ENCODE measurements at places on chromosomes 13 and 19.
A peak's percentile ranks its signal among the peaks of the same experiment; 100 is the strongest.

DNA sequence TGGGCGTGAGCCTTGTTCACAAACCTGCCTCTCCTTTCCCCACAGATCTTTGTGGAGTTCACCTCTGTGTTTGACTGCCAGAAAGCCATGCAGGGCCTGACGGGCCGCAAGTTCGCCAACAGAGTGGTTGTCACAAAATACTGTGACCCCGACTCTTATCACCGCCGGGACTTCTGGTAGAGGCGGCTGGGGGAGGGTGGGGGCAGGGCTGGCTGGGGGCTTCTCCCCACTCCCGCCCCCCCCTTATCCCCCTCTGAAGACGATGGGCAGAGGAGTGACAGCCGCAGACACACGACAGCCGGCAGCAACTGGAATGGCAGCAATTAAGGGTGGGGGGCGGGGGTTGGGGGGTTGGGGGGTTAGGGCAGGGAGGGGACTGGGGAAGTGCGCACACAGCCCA is 1.1 kb upstream of the EPN1 start:
- DNase-seq, result no peak

DNA sequence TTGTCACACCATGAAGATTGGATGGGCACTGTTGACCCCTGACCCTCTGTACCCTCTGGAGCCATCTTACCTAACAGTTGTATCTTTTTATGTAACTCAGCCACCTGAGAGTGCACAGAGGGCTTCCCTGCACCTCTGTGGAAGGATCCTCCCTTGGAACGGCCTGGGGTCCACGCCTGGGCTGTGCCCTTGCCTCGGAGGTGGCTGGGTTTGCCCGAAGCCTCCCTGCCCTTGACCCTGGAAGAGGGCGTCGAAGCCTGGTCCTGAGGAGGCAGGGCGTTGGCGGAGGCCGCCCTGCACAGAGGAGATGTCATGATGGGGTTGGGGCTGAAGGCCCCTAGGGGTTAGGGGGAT is 241 bp downstream of the ODAD3 start:
- no peak for DNase-seq

GRCh38 chr13:27796544-27797227 is 4.4 kb downstream of the GSX1 start:
- DNase-seq, result no peak

- no peak for DNase-seq
Measured at GRCh38 chr13:97262058-97262457, 39.9 kb downstream of the MBNL2 start.

- peak; percentile 95 for DNase-seq
Measured at GRCh38 chr19:58154679-58155648, 4.4 kb upstream of the ZNF329 start.

- DNase-seq, result no peak
Measured at GRCh38 chr13:51955816-51956603, 55.2 kb downstream of the ATP7B start.

GRCh38 chr13:34035676-34036325 is 217.9 kb downstream of the RFC3 start:
- DNase-seq, result no peak

DNA sequence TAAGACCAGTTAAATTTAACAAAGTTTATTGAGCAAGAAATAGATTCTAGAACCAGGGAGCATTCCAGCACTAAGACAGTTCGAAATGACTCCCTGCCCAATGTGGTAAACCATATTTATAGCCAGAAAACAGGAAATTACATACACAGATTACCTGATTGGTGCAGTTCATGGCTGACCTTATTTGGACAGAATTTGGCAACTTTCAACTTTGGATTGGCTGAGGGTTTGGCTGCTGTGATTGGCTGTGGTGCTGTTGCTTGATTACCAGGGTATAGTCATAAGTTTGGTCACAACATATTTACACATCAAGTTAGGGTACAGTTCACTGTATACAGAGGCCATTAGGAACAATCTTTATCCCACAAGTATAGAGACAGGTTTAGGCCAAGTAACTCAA is 984.8 kb upstream of the MIR17HG start:
- DNase-seq, result no peak

DNA sequence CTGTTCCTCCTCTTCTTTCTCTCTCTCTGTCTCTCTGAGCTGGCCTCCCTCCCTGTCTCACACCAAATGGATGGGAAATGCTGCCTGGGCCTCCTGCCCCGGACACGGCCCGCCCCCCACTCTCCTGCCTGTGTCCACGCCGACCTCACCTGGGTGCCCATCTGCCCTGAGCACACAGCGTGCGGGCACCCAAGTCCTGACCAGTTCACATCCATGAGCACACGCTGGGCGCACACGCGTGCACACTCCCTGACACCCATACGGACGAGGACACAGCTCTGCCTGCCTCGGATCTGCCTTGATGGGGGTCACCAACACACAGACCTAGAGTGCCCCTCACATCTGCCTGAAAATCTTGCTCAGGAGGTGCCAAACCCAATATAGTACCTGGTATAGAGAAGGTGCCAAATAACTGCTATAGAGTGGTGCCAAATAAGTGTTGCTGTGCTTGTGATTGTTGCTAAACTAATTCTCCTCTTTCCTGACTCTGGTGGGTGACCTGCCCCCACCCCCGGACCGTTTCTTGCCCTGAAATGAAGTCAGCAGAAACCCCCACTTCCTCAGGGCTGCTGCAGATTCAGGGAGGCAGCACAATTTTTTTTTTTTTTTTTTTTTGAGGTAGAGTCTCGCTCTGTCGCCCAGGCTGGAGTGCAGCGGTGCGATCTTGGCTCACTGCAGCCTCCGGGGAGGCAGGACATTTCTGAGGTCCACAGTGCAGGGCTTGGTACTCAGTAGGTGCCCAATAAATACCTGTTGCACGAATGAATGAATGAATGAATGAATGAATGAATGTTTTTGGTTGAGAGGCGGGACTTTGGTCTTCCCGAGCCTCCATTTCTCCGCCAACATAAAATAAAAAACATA is 4.6 kb downstream of the NFIC start:
- DNase-seq, result no peak

- DNase-seq, result no peak
Measured at GRCh38 chr19:18100710-18101109, 3.1 kb downstream of the MAST3 start.

DNA sequence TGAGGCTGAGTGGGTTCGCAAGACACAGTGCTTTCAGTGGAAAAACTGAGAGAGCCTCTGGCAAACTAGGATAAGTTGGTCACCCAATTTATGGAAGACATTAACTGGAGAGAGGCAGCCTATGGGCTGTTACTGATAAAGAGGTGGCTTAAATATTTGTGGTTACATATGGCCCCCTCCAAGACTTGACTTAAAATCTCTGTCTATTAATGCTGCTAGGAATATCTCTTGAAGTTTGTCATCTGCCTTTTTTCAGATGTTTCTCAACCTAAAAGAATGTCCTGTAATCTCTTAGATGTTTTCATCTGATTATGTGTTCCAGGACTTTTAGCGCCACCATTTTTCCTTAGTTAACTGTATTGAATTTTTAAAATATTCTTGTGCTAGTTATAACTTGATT is 54.6 kb downstream of the NAA16 start:
- DNase-seq, result no peak

GRCh38 chr19:7529246-7529600 is 6.3 kb upstream of the PNPLA6 start:
- DNase-seq, result no peak

- DNase-seq, result no peak
Measured at GRCh38 chr13:72255908-72256307, 388.9 kb upstream of the DACH1 start.

DNA sequence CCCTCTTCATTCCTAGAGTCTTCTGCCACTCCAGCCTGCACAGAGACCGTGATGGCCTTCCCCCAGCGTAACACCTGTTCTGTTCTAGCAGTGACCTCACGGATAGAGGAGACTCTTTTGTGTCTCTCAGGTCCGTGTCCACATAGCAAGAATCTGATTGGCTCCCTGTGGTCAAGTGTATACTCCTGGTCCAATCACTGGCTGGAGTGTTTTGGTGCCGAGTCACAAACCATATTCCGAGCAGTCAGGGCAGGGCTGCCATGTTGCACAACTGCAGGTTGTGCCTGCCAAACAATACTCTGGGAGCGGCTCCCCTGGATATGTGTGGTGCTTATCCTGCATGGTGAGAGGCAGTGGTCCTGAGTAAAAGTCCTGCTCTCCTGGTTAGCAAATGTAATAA is 402.4 kb downstream of the KCNRG start:
- DNase-seq, result no peak

DNA sequence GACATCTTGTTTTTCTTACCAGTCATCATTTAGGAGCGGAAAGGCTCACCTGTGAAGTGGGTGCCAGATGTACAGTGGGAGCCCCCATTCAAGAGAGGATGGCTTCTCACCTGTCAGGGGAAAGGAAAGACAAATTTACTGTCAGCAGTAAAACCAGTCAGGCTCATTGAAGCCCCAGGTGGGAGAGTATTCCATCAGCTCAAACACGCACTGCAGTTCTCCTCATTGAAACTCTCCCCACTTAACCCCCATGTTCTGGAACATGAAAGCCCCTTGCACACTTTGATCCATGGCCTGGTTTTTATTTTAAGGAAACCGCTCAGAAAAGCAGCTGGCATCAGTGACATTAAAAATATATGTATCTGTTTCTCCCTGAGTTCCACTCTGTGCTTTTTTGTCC is 401.1 kb upstream of the ZNF507 start:
- DNase-seq, result no peak

DNA sequence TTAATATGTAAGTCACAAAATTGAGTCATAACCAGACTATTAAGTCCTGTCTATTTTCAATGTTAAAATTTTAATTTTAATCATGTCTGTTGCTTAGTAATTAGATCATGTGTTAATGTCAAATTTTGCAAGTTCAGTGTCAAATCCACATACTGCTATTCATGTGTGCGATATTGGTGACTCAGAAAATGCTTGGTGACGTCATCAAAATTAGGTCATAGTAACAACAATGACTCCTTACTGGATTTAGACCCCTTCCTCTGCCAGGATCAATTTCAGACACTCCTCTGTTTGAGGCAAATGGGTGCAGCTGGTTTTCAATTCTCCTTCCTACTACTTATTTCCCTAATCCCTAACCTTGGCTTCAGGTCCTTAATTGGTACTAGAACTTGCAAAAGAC is 1394.3 kb upstream of the SLC10A2 start:
- no peak for DNase-seq

GRCh38 chr19:1855828-1856255 is 7.5 kb downstream of the KLF16 start:
- peak; percentile 31 for DNase-seq

DNA sequence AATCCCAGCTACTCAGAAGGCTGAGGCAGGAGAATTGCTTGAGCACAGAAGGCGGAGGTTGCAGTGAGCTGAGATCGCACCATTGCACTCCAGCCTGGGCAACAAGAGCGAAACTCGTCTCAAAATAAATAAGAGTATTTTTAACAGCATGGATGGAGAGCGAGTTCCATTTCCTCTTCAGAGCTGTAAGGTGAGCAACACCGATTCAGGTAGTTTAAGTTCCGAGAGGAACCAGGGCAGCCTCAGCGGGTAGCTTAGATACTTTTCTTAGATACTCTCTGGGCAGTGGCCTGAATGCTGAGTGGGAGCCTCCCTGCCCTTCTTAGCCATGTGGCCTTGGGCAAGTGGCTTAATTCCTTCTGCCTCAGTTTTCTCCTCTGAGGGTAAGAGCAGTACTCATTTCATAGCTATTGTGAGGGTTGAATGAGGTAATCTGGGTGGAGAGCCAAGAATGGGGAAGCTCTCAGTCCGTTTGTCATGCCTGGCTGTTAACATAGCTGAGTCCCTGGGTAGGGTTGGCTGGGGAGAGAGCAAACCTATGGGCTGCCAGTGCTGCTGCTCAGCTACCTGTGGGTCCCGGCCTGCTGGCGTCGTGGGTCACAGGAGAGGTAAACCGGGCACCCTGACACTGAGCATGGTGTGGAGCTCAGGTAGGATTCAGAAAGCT is 4.1 kb downstream of the ATP11A start:
- no peak for DNase-seq

- DNase-seq, result no peak
Measured at GRCh38 chr13:36130552-36131221, 495 bp downstream of the DCLK1 start.

GRCh38 chr19:28444362-28444761 is 768.6 kb downstream of the UQCRFS1 start:
- no peak for DNase-seq

DNA sequence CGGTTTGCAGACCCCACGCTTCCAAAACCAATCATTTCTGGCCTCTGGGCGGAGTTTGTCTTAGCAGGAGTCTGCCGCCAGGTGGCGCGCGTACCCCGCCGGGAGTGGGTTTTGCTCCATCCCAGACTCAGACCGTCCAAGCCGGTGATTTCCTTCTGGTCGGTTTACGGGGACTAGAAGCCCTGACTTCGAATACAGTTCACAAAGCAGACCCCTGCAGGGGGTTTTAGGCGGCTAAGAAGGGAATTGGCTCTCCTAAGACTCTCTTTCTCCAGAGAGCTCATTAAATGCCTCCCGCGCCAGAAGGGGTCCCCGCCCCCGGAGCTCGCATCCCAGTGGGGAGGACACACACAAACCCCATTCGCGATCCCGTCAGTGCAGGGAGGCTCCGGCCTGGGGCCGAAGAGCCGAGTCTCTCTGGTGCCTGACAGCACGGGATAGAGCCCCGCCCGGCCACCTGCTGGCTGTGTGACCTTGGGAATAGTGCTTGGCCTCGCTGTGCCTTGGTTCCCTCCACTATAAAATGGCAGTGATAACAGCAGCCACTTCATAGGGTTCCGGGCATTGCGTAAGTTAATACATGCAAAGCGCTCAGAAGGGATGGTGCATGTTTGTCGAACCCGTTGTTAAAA is 8.6 kb upstream of the NUP62 start:
- DNase-seq, result peak; percentile 67

- no peak for DNase-seq
Measured at GRCh38 chr13:56066321-56066720, 1074.4 kb upstream of the PRR20A start.

GRCh38 chr19:14127929-14128509 is 8.4 kb downstream of the ASF1B start:
- no peak for DNase-seq

DNA sequence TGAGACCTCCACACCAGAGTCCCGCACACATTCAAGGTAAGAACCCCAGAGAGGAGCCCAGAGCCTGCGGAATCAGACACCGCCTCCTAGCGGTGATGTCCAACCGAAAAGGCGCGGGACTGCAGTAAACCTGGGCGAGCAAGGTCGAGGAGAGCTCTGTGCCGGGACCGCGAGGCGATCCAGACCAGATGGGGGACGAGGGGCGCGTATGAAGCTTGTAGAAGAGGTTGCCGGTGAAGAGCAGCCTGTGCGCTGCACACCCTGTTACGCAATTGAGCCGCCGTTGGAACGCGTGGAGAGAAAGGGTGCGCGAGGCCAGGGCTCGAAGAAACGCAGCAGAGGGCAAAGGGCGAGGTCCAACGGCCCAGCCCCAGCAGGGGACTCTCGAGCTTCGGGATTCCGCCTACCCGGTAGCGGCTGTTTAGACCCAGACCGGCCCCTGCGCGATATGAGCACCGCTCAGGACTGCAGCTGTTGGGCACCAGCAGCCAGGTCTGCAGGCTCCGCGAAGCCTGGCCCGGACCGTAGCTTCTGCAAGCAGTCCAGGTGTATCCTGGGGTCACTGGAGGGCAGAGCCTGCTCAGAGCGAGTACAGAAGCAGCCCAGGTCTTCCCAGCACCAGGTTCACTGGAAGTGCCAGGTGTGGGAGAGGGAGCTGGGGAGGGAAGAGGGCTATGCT is 65.9 kb upstream of the ZNF599 start:
- DNase-seq, result no peak

GRCh38 chr13:22077764-22078163 is 406.9 kb downstream of the FGF9 start:
- no peak for DNase-seq

All from central memory CD4-positive, alpha-beta T cell (primary cell).